ENCODE measurements at places on chromosomes 2 and 18.

GRCh38 chr2:9982248-9982647, 30.8 kb downstream of the GRHL1 start:
- no peak for DNase-seq

DNA sequence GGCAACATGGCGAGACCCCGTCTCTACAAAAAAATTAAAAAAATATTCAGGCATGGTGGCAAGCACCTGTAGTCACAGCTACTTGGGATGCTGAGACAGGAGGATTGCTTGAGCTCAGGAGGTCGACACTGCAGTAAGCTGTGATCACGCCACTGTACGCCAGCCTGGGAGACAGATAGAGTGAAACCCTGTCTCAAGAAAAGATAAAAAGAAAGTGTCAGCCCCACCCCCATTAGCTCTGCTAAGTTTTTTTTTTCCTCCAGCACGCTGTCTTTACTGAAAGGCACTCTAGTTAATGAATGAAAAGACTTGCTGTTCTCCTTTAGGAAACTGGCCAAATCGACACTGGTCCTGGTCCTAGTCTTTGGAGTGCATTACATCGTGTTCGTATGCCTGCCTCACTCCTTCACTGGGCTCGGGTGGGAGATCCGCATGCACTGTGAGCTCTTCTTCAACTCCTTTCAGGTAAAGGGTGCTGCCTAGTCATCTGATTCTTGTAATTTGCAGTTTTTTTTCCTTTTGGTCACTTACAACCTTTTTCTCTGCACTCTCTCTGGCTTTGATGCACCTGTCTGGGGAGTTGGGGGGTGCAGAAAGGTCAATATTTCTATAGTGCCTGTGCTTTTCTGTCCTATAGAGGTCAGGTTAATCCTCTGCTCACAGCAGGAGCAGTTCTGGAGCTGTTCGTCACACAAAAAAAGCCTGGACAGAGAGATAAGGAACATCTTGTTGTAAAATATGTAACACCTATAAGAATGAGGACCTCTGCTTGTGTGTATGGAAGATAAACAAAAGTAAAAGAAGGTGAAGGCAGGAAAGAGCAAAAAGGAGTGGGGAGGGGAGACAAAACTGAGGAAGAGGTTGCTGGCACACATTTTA, 82.3 kb downstream of the PTH2R start:
- DNase-seq: no peak

GRCh38 chr18:28411806-28412205, 234.9 kb upstream of the CDH2 start:
- no peak for DNase-seq

DNA sequence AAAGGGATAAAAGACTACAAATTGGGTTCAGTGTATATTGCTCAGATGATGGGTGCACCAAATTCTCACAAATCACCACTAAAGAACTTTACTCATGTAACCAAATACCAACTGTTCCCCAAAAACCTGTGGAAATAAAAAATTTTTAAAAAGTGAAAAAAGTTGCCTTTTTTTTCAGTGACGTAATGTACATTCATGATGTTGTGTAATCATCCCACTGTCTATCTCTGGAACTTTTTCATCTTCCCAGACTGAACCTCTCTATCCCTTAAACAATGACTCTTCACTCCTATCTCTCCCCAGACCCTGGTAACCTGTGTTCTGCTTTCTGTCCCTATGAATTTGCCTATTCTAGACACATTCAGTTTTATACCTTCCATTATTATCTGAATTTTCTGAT, 19.0 kb upstream of the GALR1 start:
- DNase-seq: no peak

DNA sequence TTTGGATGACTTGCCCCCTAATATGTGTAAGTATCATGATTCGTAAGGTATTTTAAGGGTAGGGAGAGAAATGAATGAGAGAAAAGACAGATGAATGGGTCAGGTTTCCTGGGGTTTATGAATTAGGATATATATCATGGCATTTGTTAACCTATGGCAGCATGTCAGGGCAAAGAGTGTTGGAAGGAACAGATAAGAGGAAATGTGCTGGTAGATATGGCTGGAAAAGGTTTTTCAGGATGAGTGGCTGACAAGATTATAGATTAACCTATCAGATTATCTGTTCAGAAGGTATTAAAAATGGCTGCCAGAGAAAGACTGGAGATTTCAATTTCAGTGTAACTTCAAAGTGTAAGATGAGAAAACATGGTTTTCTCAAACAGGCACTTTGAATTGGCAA, 67.8 kb downstream of the SRBD1 start:
- DNase-seq: no peak

DNA sequence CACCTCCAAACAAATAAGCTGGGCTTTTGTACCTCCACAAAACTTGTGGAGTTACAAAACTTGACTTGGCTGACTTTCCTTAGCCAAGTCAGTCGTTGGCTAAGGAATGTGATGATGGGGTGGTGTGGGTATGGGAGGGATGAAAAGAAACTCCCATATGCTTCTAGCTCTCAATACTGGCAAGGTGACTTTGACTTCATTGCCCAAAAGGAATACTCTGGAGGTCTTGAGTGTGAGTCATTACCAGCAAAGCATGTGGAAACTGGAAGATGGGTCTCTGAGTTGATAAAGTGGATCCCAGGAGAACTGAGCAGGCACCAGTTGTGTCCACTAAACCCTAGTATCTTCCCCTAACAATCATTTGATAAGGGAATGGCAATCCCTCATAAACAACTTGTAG, 226.7 kb downstream of the GULP1 start:
- DNase-seq: no peak
